A549 treated with Hydrocortisone at 1 μM for 4 hours (cell line): ENCODE measurements at places on chromosomes 5 and 9. TPM values are rescaled to one million over a fixed set of nuclear protein-coding genes. Genes with fewer than 3 reads are reported as not detected.

Gene MAST4
- total RNA-seq, result 1.0 to 2.0 TPM (median 1.8 TPM) in 5 replicates

Gene ZNF300
- total RNA-seq, result 2.0 to 3.0 TPM (median 2.3 TPM) in 5 replicates

Gene MCIDAS
- total RNA-seq, result 1.8 to 2.5 TPM (median 2.0 TPM) in 5 replicates

Gene PARP8
- 0.03 to 0.22 TPM (median 0.14 TPM) in 5 replicates for total RNA-seq

Gene FOXD4L6
- 0.06 to 0.07 TPM in 2 of 5 replicates, not detected in the others for total RNA-seq

Gene CDX1
- total RNA-seq, result not detected in 5 replicates

Gene SNCAIP
- 0.03 to 0.05 TPM in 2 of 5 replicates, not detected in the others for total RNA-seq

Gene PCA3
- not detected in 5 replicates for total RNA-seq

Gene NR5A1
- 0.05 to 0.10 TPM (median 0.07 TPM) in 4 of 5 replicates, not detected in the other for total RNA-seq

Gene PRRX2
- total RNA-seq, result 4.7 to 11.6 TPM (median 10.1 TPM) in 5 replicates

Gene PCDHGA1
- total RNA-seq, result 0.22 to 0.38 TPM (median 0.31 TPM) in 5 replicates

Gene IL13
- total RNA-seq, result 0.08 TPM in 1 of 5 replicates, not detected in the others

Gene GFI1B
- 0.07 to 0.20 TPM (median 0.10 TPM) in 5 replicates for total RNA-seq

Gene PCDHA10
- 0.01 to 0.03 TPM (median 0.02 TPM) in 3 of 5 replicates, not detected in the others for total RNA-seq

Gene CD274
- 1.0 to 2.1 TPM (median 1.3 TPM) in 5 replicates for total RNA-seq

Gene LCN12
- total RNA-seq, result 0.46 to 1.6 TPM (median 1.2 TPM) in 5 replicates

Gene C9orf50
- 0.08 TPM in 1 of 5 replicates, not detected in the others for total RNA-seq

Gene RBM22
- 44.3 to 55.7 TPM (median 45.7 TPM) in 5 replicates for total RNA-seq

Gene PCDHAC1
- total RNA-seq, result 1.8 to 2.5 TPM (median 2.2 TPM) in 5 replicates

Gene S100Z
- not detected in 5 replicates for total RNA-seq

Gene ZNF366
- total RNA-seq, result not detected in 5 replicates

Gene PTGER4
- total RNA-seq, result 3.8 to 7.5 TPM (median 5.5 TPM) in 5 replicates

Gene GABRA6
- total RNA-seq, result not detected in 5 replicates

Gene WDR31
- total RNA-seq, result 0.90 to 1.5 TPM (median 1.1 TPM) in 5 replicates

Gene DBH
- not detected in 5 replicates for total RNA-seq

Gene ENC1
- total RNA-seq, result 4.0 to 5.1 TPM (median 4.3 TPM) in 5 replicates

Gene BAG1
- total RNA-seq, result 112 to 132 TPM (median 127 TPM) in 5 replicates

Gene SEPTIN8
- total RNA-seq, result 16.6 to 22.2 TPM (median 20.6 TPM) in 5 replicates

Gene EIF4E1B
- not detected in 5 replicates for total RNA-seq

Gene TMEM215
- 0.02 TPM in 1 of 5 replicates, not detected in the others for total RNA-seq

Gene LCN2
- 2.8 to 5.4 TPM (median 3.3 TPM) in 5 replicates for total RNA-seq

Gene MED10
- total RNA-seq, result 70.1 to 78.8 TPM (median 76.7 TPM) in 5 replicates

Gene PCDHB10
- 0.03 to 0.06 TPM (median 0.05 TPM) in 3 of 5 replicates, not detected in the others for total RNA-seq

Gene TARS1
- total RNA-seq, result 124 to 167 TPM (median 128 TPM) in 5 replicates

Gene DOCK2
- 2.0 to 4.5 TPM (median 2.4 TPM) in 5 replicates for total RNA-seq

Gene IL9
- not detected in 5 replicates for total RNA-seq

Gene RNF183
- total RNA-seq, result not detected in 5 replicates

Gene B4GALT7
- total RNA-seq, result 21.3 to 27.7 TPM (median 26.5 TPM) in 5 replicates

Gene KIF3A
- 7.0 to 11.0 TPM (median 8.4 TPM) in 5 replicates for total RNA-seq

Gene LHFPL2
- total RNA-seq, result 50.1 to 80.2 TPM (median 66.5 TPM) in 5 replicates

Gene IFNA2
- not detected in 5 replicates for total RNA-seq

Gene SLC34A3
- total RNA-seq, result 0.05 to 0.16 TPM (median 0.07 TPM) in 4 of 5 replicates, not detected in the other

Gene CDH9
- not detected in 5 replicates for total RNA-seq

Gene ALDOB
- not detected in 5 replicates for total RNA-seq

Gene PRR16
- 0.07 to 0.16 TPM in 2 of 5 replicates, not detected in the others for total RNA-seq
